ENCODE measurements at places on chromosomes 11 and 22. TPM values are rescaled to one million over a fixed set of nuclear protein-coding genes. Genes with fewer than 3 reads are reported as not detected.
A peak's percentile ranks its signal among the peaks of the same experiment; 100 is the strongest.

- no peak for DNase-seq
Measured at GRCh38 chr11:109864151-109864661, 229.0 kb upstream of the ZC3H12C start.

DNA sequence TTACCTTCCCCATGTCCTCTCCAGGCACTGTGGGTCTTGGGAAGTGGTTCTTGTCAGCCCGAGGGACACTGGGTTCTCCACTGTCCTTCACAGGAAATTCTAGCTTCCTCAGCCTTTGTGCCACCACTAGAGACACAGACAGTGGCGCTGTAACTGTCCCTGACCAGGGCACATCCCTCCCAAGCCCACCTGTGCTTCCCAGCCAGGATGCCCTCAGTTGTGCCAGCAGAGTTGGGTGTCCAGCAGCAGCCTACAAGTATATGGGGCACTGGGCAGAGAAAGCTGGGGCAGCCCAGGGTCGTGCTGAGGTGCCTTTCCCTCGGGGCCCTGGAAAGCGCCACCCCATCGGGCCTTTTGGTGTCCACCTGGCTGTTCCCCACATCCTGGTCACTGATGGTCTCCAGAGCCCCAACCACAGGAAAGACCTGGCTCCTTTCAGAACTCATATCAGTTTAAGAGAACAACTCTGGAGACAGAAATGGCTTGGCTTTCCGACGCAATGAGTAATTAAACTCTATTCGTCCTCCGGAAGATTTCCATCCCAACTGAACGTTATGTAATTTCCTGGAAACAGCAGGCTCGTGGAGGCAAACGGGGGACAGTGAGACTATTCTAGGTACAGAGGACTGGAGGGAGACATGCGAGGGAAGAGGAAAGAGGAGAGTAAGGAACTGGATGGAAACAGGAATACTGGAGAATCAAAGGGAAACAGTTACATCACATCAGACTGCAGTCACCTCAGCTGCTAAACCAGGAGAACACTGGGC is 28.6 kb downstream of the PPP2R1B start:
- peak; percentile 28 for DNase-seq

MSANTD4 gene
- 17.5 TPM for total RNA-seq

VPREB1 gene
- total RNA-seq, result not detected

DNA sequence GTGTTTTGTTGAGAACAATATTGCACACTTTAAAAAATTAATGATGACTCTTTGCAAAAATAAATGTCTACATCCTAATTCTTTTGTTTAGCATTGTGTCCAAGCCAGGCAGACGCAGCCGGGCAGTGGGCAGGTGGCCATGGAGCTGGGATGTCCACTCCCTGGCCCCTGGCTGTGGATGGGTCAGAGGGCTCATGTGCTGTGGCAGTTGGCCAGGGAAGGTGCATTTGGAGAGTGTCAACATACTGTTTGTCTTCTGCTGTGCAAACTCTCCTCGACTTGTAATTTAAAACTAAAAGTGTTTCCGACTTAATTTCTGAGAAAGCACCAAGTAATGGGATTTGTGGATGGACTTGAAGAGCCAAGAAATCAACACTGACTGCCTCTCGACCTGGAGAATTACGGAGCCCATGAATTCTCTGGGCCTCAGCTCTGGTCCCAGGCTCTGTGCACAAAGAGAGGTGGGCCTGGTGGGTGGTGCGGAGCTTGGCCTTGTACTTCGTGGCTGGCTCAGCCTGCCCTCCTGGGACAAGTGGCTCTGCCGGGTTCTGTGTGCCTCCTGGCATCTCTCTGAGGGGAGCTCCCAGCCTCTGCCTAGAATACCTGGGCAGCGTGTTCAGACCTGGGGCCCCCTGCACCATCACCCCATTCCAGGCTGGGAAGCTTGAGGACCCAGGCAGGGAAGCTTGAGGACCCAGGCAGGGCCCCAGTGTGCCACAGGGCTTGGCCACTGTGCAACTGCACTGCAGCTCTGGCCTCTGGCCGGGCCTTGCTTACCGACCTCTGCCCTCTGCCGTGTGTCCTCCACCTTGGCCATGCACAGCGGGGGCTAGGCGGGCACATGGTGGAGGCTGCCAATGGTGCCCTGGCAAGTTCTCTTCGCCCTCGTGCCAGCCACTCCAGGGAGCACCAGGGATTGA is 46.4 kb downstream of the RTN4R start:
- DNase-seq, result no peak

GRCh38 chr11:46649180-46649738 is 31.9 kb downstream of the ATG13 start:
- no peak for DNase-seq

Measured in endodermal cell (in vitro differentiated cells).